ENCODE measurements at places on chromosomes 6 and 20. TPM values are rescaled to one million over a fixed set of nuclear protein-coding genes. Genes with fewer than 3 reads are reported as not detected.
A peak's percentile ranks its signal among the peaks of the same experiment; 100 is the strongest.

The LIN28B gene
- not detected for total RNA-seq

The NKX2-2 gene
- not detected for total RNA-seq

The TTK gene
- total RNA-seq: not detected

The FKBP5 gene
- 1,528 TPM for total RNA-seq

The C6orf132 gene
- total RNA-seq: 0.16 TPM

The SLC32A1 gene
- not detected for total RNA-seq

DNA sequence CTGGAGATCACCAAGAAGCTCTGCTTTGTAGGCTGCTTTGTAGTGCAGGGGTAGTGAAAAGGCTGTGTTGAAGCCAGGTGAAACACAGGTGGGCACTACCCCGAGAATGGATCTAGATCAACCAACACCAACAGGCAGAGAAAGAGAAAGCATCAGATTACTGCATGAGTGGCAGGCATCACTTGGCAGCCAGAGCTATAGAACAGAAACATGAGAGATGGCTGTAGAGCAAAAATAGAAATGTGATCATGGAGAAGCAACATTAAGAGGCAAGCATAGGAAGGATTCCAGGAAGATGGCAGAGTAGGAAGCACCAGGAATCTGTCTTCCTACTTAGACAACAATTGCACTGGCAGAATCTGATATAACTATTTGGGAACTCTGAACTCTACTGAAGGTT, 311.1 kb upstream of the TCF21 start:
- no peak overlapping the region for H3K4me3 ChIP-seq
- H3K27ac ChIP-seq: peak overlapping the region; percentile 16
- no peaks in the 10 kb centered on the region for H3K36me3 ChIP-seq
- H3K27me3 ChIP-seq: no peaks in the 10 kb centered on the region
- H3K4me1 ChIP-seq: peaks cover 5% of the 10 kb centered on the region

GRCh38 chr20:58402305-58402704, 13.3 kb downstream of the VAPB start:
- DNase-seq: no peak
- no peaks in the 10 kb centered on the region for H3K36me3 ChIP-seq
- peaks cover 86% of the 10 kb centered on the region for H3K4me1 ChIP-seq
- H3K4me3 ChIP-seq: no peak overlapping the region
- no peak overlapping the region for H3K27ac ChIP-seq

DNA sequence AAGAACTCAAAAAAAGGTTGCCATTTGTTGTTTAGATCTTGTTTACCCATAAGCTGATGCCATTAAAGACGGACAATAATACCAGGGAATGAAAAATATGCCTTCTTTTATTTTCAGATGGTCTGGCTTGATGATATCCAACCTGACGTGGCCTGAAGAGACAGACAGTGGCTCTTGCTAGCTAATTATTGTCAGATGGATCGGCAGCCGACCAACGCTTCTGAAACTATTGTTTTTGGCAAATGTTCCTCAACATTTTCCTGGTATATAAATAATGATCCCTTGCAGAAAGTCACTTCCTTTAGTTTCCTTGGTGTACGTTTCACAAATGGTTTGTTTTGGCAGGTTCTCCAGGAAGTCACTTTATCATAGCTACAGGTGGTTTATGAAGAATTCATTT, 290.9 kb upstream of the TSHZ2 start:
- no peaks in the 10 kb centered on the region for H3K27me3 ChIP-seq
- no peak for DNase-seq
- H3K4me1 ChIP-seq: no peaks in the 10 kb centered on the region
- H3K27ac ChIP-seq: no peak overlapping the region

DNA sequence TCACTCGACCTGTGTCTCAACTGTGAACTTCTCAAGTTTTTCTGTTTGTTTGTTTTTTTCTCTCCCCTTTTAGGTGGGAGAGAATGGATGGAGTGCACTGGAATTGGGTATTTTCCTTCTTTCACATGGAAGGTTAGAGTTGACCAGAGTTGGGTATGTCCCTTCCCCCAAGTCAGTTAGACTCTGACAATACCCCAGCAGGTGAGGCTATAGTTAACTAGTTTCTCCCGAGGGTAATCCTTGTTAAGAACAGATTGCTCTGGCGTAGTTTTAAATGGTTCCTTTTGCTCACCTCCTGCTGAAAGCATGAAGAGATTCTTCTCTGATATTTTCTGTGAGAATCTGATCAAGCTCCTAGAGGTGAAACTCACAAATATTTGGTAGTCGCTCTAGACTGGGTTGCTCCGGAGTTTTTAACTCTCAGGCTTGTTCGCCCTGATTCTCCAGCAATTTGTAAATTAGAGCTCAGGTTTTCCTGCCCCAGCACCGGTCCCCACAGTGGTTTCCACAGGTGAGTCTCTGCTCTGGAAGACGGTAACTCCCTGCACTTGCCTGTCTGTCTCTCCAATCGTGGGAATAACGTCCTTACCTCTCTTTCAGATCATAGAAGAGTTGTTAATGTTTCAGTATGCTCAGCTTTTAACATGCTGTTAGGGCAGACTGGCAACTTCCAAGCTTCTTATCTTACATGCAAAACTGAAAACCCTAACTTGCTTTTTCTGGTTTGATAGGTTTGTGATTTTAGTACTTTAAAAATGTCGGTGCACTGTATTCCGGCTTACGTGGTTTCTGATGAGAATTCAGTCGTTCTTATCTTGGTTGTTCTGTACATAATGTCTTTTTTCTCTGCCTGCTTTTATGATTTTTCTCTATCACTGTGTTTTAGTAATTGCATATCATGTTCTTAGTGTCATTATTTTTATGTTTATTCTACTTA, 111.2 kb upstream of the HIVEP1 start:
- no peak for DNase-seq
- no peaks in the 10 kb centered on the region for H3K36me3 ChIP-seq
- H3K27me3 ChIP-seq: no peaks in the 10 kb centered on the region
- H3K27ac ChIP-seq: no peak overlapping the region

- no peak overlapping the region for H3K4me3 ChIP-seq
- DNase-seq: no peak
- H3K36me3 ChIP-seq: no peaks in the 10 kb centered on the region
- no peaks in the 10 kb centered on the region for H3K27me3 ChIP-seq
- no peaks in the 10 kb centered on the region for H3K4me1 ChIP-seq
- no peak overlapping the region for H3K27ac ChIP-seq
Observed at GRCh38 chr20:25439328-25439727, 31.9 kb downstream of the GINS1 start.

DNA sequence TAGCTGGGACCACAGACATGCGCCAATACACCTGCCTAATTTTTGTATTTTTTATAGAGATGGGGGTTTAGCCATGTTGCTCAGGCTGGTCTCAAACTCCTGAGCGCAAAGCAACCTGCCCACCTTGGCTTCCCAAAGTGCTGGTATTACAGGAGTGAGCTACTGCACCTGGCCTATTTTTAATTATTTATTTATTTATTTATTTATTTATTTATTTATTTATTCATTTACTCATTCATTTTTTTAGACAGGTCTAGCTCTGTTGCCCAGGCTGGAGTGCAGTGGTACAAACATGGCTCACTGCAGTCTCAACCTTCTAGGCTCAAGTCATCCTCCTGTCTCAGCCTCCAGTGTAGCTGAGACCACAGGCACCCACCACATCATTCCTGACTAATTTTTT, 434.3 kb downstream of the DOK5 start:
- no peaks in the 10 kb centered on the region for H3K36me3 ChIP-seq
- H3K4me1 ChIP-seq: no peaks in the 10 kb centered on the region
- H3K27me3 ChIP-seq: no peaks in the 10 kb centered on the region
- no peak for DNase-seq

DNA sequence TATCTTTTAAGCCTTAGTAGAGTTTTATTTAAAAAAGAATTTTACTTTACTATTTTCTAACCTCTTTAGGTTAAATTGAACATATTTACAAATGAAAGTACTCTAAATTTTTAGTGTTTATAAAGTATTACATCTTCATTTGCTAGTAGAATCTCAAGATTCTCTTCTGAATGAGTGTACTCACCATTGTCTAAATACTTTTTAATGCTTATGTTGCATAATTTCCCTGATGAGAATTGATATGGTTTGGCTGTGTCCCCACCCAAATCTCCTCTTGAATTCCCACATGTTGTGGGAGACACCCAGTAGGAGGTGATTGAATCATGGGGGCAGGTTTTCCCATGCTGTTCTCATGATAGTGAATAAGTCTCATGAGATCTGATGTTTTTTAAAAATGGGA, 53.6 kb downstream of the VIP start:
- H3K27me3 ChIP-seq: no peaks in the 10 kb centered on the region
- no peak overlapping the region for H3K27ac ChIP-seq
- H3K4me3 ChIP-seq: no peak overlapping the region
- H3K36me3 ChIP-seq: no peaks in the 10 kb centered on the region

GRCh38 chr6:6646859-6647258, 58.3 kb downstream of the LY86 start:
- H3K4me1 ChIP-seq: no peaks in the 10 kb centered on the region
- H3K27me3 ChIP-seq: no peaks in the 10 kb centered on the region
- H3K27ac ChIP-seq: no peak overlapping the region
- DNase-seq: no peak

- no peak for DNase-seq
- H3K27me3 ChIP-seq: no peaks in the 10 kb centered on the region
- H3K4me1 ChIP-seq: no peaks in the 10 kb centered on the region
- no peaks in the 10 kb centered on the region for H3K36me3 ChIP-seq
- H3K4me3 ChIP-seq: no peak overlapping the region
- no peak overlapping the region for H3K27ac ChIP-seq
Observed at GRCh38 chr6:10465629-10466499, 51.0 kb upstream of the TFAP2A start.

- no peak overlapping the region for H3K27ac ChIP-seq
- H3K4me1 ChIP-seq: no peaks in the 10 kb centered on the region
- H3K4me3 ChIP-seq: no peak overlapping the region
- DNase-seq: no peak
- H3K36me3 ChIP-seq: no peaks in the 10 kb centered on the region
Observed at GRCh38 chr6:4698901-4699659, 77.1 kb upstream of the CDYL start.

DNA sequence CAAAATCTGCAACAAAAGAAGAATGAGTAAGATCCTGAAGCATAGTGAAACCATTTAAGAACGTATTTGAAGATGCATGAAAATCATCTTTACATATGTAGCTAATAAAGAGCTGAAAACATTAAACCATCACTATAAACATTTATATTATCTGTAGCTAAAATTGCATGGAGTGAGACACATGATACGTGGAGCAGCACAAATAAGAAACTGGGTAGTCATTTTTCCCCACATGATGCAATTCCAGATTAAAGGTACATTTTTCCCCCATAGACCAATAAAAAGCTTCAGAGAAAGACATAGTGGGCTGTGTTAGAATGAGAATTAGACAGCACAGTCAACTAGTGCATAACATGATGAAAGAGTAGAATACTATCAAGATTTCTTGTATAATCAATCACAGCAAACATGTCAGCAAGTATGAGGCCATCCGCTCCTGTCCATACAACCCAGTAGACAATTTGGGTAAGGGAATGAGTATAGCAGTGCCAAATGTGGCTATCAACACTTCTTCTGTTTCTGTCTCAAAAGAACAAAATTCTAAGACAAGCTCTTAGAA, 67.0 kb downstream of the RSPO3 start:
- H3K27me3 ChIP-seq: no peaks in the 10 kb centered on the region
- DNase-seq: no peak
- H3K36me3 ChIP-seq: no peaks in the 10 kb centered on the region
- peaks cover 16% of the 10 kb centered on the region for H3K4me1 ChIP-seq
- H3K27ac ChIP-seq: no peak overlapping the region

- H3K27me3 ChIP-seq: no peaks in the 10 kb centered on the region
- peak; percentile 3 for DNase-seq
- H3K4me3 ChIP-seq: no peak overlapping the region
- peaks cover 30% of the 10 kb centered on the region for H3K4me1 ChIP-seq
- H3K27ac ChIP-seq: no peak overlapping the region
- no peaks in the 10 kb centered on the region for H3K36me3 ChIP-seq
Observed at GRCh38 chr6:170039156-170040114, 251.4 kb downstream of the DLL1 start.

DNA sequence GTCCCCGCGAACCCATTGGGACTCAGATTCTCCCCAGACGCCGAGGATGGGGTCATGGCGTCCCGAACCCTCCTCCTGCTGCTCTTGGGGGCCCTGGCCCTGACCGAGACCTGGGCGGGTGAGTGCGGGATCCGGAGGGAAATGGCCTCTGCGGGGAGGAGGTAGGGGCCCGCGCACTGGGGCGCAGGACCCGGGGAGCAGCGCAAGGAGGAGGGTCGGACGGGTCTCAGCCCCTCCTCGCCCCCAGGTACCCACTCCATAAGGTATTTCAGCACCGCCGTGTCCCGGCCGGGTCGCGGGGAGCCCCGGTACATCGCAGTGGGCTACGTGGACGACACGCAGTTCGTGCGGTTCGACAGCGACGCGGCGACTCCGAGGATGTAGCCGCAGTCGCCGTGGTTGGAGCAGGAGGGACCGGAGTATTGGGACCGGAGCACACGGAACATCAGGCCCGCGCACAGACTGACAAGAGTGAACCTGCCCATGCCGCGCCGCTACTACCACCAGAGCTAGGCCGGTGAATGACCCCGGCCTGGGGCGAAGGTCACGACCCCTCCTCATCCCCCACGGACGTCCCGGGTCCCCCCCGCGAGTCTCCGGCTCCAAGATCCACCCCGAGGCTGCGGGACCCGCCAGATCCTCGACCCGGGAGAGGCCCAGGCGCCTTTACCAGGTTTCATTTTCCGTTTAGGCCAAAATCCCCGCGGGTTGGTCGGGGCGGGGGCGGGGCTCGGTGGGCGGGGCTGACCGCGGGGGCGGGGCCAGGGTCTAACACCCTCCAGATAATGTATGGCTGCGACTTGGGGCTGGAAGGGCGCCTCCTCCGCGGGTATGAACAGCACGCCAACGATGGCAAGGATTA, 15.7 kb upstream of the HLA-A start:
- peak; percentile 53 for DNase-seq
- H3K27me3 ChIP-seq: peaks cover 4% of the 10 kb centered on the region
- H3K27ac ChIP-seq: peak overlapping the region; percentile 70
- no peaks in the 10 kb centered on the region for H3K4me1 ChIP-seq
- H3K36me3 ChIP-seq: no peaks in the 10 kb centered on the region

- no peak overlapping the region for H3K4me3 ChIP-seq
- DNase-seq: no peak
- H3K27me3 ChIP-seq: no peaks in the 10 kb centered on the region
- H3K4me1 ChIP-seq: no peaks in the 10 kb centered on the region
Observed at GRCh38 chr6:167644412-167645132, 182.1 kb upstream of the AFDN start.

GRCh38 chr20:42549496-42549895, 640.2 kb downstream of the PTPRT start:
- H3K4me3 ChIP-seq: no peak overlapping the region
- H3K27ac ChIP-seq: no peak overlapping the region
- H3K27me3 ChIP-seq: no peaks in the 10 kb centered on the region
- H3K36me3 ChIP-seq: no peaks in the 10 kb centered on the region

GRCh38 chr6:1917626-1918371, 308.1 kb downstream of the FOXC1 start:
- H3K4me1 ChIP-seq: no peaks in the 10 kb centered on the region
- no peaks in the 10 kb centered on the region for H3K27me3 ChIP-seq
- H3K36me3 ChIP-seq: no peaks in the 10 kb centered on the region
- H3K27ac ChIP-seq: no peak overlapping the region

Data from gastrocnemius medialis (tissue), 4 donors.